Stimulated activated CD8-positive, alpha-beta memory T cell treated with anti-CD3 and anti-CD28 coated beads, Interleukin-7, amount 100 ng/mL, for 1 hour (primary cell): ENCODE measurements at places on chromosomes 12 and 14.

- no peak for DNase-seq
Measured at GRCh38 chr14:36520601-36521525, 831 bp upstream of the NKX2-1 start.

GRCh38 chr12:15152868-15153267 is 68.3 kb downstream of the RERG start:
- no peak for DNase-seq

- no peak for DNase-seq
Measured at GRCh38 chr14:93648440-93649168, 139.7 kb downstream of the PRIMA1 start.

GRCh38 chr12:123269395-123269892 is 2.2 kb downstream of the CDK2AP1 start:
- no peak for DNase-seq

DNA sequence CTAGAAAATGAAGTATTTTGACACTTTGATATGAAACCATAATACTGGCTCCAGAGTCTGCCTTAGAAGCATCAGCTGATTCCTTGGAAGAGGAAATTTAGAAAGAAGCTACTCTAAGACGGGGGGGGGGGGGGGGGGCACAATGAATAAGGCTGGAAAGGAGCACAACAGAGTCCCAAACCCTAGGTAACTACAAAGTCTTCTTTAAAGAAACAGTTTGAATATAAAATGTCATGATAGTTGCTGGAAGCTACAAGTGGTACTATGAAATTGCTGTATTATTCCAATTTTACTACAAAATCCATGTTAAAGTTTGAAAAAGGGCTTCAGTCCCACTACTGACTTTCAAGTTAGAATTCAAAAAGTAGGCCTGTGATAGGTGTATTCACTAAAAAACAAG is 31.6 kb downstream of the CDK17 start:
- DNase-seq, result no peak

DNA sequence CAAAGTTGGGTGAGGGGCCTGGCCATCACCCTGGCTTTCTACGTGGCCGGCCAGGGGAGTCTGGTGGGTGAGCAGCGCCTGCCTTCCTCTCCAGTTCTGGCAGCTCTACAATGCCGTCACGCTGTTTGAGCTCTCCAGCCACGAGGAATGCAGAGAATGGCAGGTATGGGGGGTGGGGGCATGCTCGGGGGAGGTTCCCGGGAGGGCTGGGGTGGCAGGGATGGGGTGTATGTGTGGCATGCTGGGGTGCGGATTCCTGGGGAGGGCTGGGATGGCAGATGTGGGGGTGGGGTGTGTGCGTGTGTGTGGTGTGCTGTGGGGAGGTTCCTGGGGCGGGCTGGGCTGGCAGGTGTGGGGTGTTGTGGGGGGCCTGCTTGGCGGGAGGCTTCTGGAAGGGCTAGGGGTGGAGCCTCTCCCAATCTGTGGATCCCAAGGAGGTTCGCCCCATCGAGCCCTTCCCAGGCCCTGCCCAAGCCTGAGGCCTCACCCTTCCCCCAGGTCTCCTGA is 18.5 kb downstream of the RHOF start:
- DNase-seq, result no peak

GRCh38 chr12:113643177-113643974 is 171.7 kb upstream of the LHX5 start:
- DNase-seq, result no peak

- DNase-seq, result no peak
Measured at GRCh38 chr12:30973175-30973574, 46.6 kb downstream of the TSPAN11 start.

- DNase-seq, result no peak
Measured at GRCh38 chr14:96481731-96482314, 20.4 kb upstream of the PAPOLA start.

GRCh38 chr14:35369701-35370191 is 34.8 kb downstream of the NFKBIA start:
- no peak for DNase-seq

- DNase-seq, result no peak
Measured at GRCh38 chr12:106329231-106329982, 26.9 kb downstream of the TCP11L2 start.

DNA sequence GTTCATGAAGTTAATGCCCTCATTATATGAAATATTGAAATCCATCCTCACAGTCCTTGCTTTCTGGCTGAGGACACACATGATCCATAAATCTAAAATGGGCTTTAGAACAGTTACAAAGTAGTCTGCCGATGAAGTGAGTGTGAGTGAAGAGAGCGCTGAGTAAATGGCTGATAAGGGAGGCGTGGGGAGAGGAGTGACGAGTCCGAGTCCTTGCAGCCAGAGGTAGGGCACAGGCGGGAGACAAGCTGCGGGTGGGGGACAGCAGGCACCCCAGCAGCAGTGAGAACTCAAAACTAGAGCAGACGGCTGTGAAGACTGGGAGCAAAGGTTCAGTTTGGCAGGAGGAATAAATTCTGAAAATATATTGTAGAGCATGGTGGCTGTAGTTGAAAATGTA is 140.1 kb upstream of the ATP2B1 start:
- no peak for DNase-seq

- DNase-seq, result no peak
Measured at GRCh38 chr12:54368025-54368708, 3.9 kb upstream of the GPR84 start.

DNA sequence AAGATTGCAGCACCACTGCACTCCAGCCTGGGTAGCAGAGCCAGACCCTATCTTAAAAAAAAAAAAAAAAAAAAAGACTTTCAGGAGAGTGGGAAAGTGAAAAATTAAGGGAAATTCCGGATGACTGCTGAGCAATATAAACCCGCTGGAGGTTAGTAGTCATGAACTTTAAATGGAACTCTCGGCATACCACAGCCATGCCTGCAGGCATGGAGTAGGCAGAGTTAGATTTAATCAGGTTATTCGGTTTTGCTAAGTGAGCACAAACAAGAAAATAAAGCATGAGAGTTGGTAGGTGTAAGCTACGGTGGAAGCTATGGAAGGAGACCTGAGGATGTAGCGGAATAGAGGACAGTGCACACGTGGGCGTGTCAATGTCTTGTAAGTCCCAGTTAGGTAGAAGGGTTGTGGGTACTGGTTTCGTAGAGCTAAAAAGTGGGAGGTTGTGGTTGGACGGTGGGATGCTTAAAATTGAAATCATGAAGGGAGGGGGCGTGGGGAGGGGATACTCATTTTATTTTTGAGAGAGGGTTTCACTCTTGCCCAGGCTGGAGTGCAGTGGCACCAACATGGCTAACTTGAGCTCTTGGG is 11.8 kb upstream of the TUBA1C start:
- DNase-seq, result no peak

DNA sequence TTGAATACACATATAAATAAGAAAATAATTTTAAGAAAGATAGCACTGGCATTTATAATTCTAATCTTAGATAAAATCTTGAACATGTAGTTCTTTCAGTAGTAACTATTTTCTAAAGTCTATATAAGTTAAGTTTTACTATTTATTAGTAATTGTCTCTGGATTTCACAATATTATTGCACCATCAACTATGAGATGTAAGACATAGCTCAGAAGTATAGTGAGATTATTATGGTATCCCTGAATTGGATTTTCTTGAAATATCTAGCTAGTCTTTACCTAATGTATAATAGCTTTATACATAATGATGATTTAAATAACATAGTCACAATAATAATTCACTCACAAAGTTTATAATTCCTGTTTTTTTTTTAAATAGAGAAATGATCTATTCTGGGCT is 6.7 kb downstream of the CLEC12A start:
- DNase-seq, result no peak

GRCh38 chr14:92951912-92952471 is 29.0 kb downstream of the CHGA start:
- DNase-seq, result peak; percentile 66

DNA sequence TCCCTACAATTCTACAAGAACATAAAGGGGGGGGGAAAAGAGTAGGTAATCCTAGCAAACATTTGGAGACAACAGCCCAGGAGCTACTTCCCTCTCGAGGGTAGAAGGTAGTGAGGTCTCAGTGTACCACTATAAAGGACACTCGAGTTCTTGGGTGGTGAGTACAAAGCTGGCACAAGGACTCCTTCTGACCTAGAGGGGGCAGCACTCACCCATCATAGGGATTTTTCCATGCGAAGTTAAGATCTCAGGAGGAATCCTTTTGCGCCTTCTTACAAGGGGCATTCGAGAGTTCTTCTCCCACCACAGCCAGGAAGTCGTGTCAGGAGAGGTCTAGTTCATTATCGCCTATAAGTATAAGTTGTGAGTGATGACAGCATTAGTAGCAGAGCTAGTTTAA is 200.2 kb upstream of the RBM19 start:
- no peak for DNase-seq
